Activated T-helper 1 cell treated with anti-CD3 and anti-CD28 coated beads, Interleukin-2, amount 50 U/mL, for 16 hours (primary cell): ENCODE measurements at places on chromosomes 3 and 15.

- DNase-seq, result no peak
Observed at GRCh38 chr15:81111018-81111417, 23.1 kb upstream of the CFAP161 start.

DNA sequence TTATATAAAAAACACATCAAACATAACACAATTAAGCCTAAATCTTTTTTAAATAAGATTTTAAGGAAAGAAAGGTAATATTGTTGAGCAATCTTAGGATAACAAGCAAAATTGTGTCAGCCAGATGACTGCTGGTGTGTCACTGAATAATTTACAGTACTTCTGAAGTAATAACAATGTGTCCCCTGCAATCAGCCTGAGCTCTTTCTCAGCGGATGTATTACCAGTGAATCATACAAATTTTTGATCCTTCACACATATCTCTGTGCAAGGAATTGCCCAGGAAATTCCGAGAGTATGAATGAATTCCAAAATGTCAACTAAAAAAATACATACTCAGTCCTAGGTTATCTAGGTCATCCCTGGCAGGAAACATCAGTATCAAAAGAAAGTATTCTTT, 76.6 kb upstream of the PTX3 start:
- no peak for DNase-seq

- DNase-seq, result no peak
Observed at GRCh38 chr15:98134905-98135304, 174.4 kb downstream of the ARRDC4 start.

DNA sequence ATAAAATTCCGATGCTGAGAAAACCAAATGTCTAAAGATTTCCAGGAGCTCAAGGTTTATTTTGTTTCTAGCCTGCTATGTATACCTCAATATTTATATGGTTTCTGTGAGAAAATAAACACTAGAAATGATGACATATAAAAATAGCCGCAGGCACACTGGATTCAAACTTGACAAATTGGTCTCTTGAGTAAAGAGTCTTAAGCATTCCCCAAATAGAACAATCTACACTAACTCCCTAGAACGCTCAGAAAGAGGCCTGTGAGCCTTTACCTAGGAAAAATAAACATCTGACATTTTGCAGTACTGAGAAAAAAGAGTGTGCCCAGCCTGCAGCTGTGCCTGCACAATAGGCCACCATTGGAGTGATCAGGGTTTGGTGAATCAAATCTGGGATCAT, 75.2 kb downstream of the NEK10 start:
- no peak for DNase-seq

DNA sequence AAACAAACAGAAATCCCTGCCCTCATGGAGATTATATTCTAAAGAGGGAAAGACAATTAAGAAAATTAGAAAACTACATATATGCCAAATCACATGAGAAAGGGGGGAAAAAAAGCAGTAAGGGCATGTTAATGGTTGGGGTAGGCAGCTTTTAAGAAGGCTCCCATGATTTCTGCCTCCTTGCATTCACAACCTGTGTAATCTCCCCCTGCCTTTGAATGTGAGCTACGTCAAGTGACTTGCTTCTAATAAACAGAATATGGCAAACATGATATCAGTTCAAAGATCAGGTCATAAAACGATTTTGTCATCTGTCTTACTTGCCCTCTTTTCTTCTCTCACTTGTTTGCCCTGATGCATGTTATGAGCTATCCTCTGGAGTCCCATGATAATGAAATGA, 673.6 kb upstream of the ADAMTS9 start:
- DNase-seq, result no peak

GRCh38 chr15:68445351-68445750, 13.4 kb upstream of the ITGA11 start:
- no peak for DNase-seq

DNA sequence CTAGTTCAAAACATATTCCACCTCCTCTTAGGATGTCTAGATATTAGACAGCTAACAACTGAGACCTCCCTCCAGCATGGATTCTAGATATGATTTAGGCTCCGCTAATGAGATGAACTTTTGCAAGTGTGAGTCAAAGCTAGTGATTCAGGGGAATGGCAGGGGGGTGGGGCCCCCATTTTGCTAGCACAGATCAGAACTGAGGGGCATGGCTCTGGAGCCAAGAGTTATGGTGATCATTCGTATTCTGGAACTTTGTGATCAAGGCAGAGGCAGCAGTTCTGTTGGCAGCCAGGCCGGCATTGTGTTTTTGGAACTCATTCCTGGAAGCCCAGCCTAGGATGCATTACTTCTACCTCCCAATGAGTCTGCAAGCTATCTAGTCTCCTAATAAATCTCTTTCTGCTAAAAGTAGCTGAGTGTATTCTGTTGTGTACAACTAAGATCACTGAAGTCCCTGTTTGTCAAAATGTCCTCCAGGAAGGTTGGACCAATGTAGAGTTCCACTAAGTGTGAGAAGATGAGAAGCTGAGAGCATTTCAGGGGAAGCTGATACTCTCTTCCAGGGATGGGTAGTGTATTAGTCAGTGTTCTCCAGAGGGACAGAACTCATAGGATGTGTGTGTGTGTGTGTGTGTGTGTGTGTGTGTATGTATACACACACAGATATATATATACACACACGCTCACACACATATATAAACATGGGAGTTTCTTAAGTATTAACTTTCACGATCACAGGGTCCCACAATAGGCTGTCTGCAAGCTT, 312.7 kb downstream of the TLE3 start:
- DNase-seq, result no peak

- no peak for DNase-seq
Observed at GRCh38 chr15:73374604-73375003, 5.8 kb upstream of the HCN4 start.

DNA sequence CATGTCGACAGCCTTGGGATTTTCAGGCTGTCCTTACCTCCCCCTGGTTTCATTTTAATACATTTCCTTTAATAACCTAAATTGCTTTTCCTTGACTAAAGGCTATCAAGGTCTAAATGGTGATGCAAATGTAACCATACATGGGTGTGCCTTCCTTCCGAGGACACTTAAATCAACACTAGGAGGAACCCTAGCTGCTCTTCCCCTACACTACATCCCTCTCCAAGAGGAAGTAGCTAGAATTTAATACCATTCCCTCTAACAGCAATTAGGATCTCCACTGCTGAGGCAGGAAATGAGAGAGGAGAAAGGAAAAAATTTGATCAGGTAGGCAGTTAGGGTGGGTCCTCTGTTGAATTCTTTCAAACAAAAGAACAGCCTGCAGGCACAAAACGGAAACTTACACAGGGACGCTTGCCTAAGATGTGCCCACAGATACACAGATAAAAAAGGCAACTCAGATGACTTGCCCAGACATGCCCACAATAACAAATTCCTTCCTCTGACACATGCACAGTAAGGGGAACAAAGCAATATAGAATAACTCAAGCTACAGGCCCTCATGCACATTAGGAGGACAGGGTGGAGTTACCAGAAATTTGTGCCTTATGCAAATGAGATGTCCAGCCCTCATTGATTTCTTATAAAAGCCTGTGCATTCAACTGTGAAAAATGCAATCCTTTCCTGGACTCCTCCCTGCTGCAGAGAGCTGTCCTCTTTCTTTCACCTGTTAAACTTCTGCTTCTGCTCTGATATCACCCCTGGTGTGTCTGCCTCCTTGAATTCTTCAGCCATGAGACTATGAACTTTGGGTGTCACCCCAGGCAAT, 1024.4 kb upstream of the CADM2 start:
- no peak for DNase-seq

- DNase-seq, result no peak
Observed at GRCh38 chr3:101809178-101810021, 30.4 kb downstream of the NXPE3 start.

GRCh38 chr15:78368651-78369050, 28.5 kb downstream of the CRABP1 start:
- DNase-seq, result no peak

- no peak for DNase-seq
Observed at GRCh38 chr15:68378595-68378994, 53.4 kb downstream of the ITGA11 start.

- no peak for DNase-seq
Observed at GRCh38 chr15:68842958-68843357, 22.3 kb upstream of the ANP32A start.

DNA sequence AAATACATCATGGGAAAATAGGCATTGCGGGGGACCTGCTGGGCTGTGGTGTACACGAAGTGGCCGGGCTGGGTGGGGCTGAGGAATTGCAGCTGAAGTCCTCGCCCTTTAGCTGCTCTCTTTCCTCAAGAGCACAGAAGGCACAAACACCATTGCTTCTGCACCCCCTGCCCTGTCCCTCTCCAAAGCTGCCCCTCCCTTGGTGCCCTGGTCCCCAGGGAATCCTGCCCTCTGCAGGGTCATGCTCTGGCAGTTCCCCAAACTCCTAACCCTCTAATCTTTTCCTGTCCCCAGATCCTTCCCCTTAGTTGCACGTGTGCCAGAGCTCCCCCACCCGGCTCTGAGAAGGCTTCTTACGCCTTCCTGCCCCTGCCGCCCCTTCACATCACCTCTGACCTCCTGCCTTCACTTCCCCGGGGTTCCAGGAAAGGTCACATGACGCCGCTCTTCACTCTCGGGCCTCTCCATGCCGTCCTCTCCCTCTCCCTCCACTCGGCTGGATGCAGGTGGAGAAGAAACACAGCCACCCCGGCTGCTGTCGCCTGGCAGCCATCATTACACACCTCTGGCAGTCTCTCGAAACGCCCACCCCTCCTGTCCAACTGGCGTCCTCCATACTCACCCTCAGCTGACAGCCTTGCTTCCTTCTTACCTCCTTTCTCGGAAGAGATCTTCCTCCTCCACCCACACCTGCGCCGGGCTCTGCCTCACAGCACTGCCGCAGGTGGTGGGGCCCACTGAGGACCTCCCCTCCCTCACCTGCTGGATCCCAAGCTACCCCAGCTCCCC, 6.9 kb upstream of the PCSK6 start:
- no peak for DNase-seq

DNA sequence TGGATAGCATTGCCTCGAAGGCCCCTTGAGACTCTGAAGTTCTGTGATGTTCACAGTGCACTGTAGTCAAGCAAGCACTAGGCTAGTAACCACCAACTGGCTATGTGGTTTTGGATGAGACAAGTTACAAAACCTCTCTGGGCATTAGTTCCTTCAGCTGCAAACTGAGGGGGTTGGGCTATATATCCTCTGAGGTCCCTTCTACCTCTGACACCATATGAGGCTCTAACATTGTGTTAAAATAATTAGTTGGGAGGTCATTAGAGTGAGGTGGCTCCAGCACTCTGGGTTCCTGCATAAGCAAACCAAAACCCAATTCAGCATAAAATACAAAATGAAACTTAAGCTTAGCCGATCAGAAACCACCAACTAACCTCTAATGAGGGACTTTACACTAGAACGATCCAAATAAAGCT, 209.5 kb upstream of the LRRN1 start:
- no peak for DNase-seq

GRCh38 chr3:161731968-161732367, 235.4 kb downstream of the OTOL1 start:
- DNase-seq, result no peak

- no peak for DNase-seq
Observed at GRCh38 chr3:112982710-112983109, 7.8 kb upstream of the CD200R1 start.

GRCh38 chr15:45573961-45574629, 13.1 kb upstream of the BLOC1S6 start:
- no peak for DNase-seq

- DNase-seq, result no peak
Observed at GRCh38 chr15:67840749-67841512, 1.1 kb upstream of the RNU6-1 start.

DNA sequence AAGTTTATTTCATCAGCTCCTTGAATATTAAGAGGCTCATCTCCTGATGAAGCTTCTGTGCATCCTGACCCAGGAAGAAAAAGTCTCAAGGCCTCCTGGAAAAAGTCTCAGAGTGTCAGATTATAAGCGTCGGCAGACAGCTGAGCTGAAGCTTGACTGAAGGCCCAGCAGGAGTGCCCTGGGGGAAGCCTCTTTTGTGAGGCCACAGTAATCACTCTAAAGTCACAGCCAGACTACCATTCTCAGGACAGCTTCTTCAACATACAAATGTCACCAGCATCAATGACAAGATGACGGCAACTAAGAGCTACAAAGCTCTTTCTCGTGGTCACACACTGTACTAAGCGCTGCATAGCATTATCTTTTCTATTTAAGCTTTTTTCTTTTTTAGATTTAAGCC, 72.7 kb upstream of the LRRN1 start:
- DNase-seq, result no peak

GRCh38 chr3:50674349-50675178, at the start of gene DOCK3:
TSS of gene DOCK3 (plus strand) at chr3:50674927. CDS start at chr3:50675264, 337 bp downstream.
- DNase-seq, result peak; percentile 34
